ENCODE measurements at places on chromosomes 13 and 19. TPM values are rescaled to one million over a fixed set of nuclear protein-coding genes. Genes with fewer than 3 reads are reported as not detected.

Gene SLITRK5
- 4.9 TPM for total RNA-seq

Gene IFNL1
- total RNA-seq, result not detected

Gene CDC42EP5
- 30.4 TPM for total RNA-seq

Gene SLC25A42
- total RNA-seq, result 6.9 TPM

Gene DPP9
- total RNA-seq, result 70.6 TPM

Gene MYBPC2
- total RNA-seq, result not detected

Gene FIZ1
- 4.5 TPM for total RNA-seq

Gene ZNF829
- 1.7 TPM for total RNA-seq

Gene ZNF540
- 0.30 TPM for total RNA-seq

Gene ADGRE1
- total RNA-seq, result not detected

Gene EMC10
- 76.0 TPM for total RNA-seq

Gene LYPD3
- total RNA-seq, result 0.59 TPM

Gene VAV1
- total RNA-seq, result not detected

Gene CGB2
- total RNA-seq, result 0.34 TPM

Gene ICAM4
- 4.6 TPM for total RNA-seq

Gene DPY19L3
- total RNA-seq, result 23.9 TPM

Gene SCN1B
- total RNA-seq, result 4.3 TPM

Gene RASAL3
- total RNA-seq, result not detected

Gene B3GNT8
- 3.5 TPM for total RNA-seq

Gene TEAD2
- 49.4 TPM for total RNA-seq

Gene SCAF1
- 28.4 TPM for total RNA-seq

Gene NXNL1
- total RNA-seq, result not detected

Gene NCR1
- total RNA-seq, result not detected

Gene ATXN8OS
- not detected for total RNA-seq

Gene FAAP24
- total RNA-seq, result 4.3 TPM

Gene BRSK1
- total RNA-seq, result 5.8 TPM

Gene PPP2R1A
- total RNA-seq, result 193 TPM

Gene PROZ
- total RNA-seq, result not detected

Gene KLK8
- total RNA-seq, result not detected

Gene PGLYRP2
- total RNA-seq, result not detected

Gene PRODH2
- total RNA-seq, result not detected

Gene FKBP8
- 217 TPM for total RNA-seq

Gene CCDC8
- total RNA-seq, result 30.1 TPM

Gene RETN
- not detected for total RNA-seq

Gene ZNF865
- total RNA-seq, result 3.2 TPM

Gene ZNF850
- 1.8 TPM for total RNA-seq

Gene TPTE2
- not detected for total RNA-seq

Gene IL11
- total RNA-seq, result 2.4 TPM

Gene LGI4
- total RNA-seq, result not detected
